ENCODE measurements at places on chromosomes 5 and 9.

GRCh38 chr9:93574091-93574899 is 2.1 kb upstream of the PHF2 start:
- DNase-seq = no peak

- no peak for DNase-seq
Observed at GRCh38 chr5:15620501-15620900, 120.5 kb downstream of the FBXL7 start.

- no peak for DNase-seq
Observed at GRCh38 chr9:136928591-136928990, 15.9 kb downstream of the FBXW5 start.

DNA sequence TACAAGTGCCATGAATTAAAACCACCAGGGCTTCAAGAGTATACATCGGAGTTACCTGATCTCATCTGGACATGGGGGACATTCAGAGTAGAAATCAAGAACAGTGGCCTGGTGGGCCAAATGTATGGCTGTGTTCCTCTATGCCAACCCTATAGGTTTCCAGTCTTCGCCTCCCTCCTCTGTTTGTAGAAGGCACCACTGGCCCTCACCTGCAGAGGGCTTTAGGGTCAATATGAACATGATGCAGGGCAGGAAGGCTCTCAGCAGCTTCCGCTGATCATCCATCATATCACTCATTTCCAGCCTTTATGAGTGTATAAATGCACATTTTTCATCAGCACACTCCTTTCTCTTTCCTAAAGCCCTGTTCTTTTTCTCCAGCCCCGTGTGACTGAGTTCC is 555.5 kb upstream of the BRINP1 start:
- DNase-seq = no peak

DNA sequence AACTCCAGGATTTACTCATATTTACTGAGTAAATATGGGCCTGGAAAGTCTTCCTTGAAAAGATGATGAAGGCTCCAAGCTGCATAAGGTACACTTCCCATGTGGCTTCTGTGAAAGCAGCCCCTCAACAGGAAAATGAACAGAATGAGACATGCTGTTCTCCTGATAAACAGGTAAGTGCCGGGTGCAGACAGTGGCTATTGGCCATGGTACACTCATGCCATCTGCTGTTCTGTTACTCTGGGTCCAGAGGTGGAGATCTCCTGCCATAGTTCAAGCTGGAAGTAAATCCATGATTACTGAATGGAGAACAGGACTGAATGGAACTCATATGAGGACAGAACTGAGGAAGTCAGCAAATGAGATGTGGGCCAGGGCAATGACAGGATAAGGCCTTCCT is 103.6 kb downstream of the SLIT3 start:
- no peak for DNase-seq

DNA sequence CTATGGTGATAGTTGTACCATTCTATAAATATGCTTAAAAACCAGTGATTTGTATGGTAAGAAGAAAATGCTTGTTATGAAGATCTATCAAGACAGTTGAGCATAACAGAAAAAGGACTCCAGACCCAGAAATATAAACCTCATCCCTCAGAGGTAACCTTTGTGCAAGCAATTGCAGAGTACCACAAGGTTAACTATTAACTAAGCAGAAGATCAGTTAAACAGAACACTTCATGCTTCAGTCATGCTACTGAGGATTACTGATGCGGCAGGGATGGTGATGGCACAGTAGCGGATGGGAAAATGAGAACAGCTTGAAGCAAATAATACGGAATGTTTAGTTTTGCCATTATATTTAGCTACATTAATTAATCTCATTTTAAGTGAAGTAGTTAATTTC is 45.5 kb downstream of the IARS1 start:
- no peak for DNase-seq

DNA sequence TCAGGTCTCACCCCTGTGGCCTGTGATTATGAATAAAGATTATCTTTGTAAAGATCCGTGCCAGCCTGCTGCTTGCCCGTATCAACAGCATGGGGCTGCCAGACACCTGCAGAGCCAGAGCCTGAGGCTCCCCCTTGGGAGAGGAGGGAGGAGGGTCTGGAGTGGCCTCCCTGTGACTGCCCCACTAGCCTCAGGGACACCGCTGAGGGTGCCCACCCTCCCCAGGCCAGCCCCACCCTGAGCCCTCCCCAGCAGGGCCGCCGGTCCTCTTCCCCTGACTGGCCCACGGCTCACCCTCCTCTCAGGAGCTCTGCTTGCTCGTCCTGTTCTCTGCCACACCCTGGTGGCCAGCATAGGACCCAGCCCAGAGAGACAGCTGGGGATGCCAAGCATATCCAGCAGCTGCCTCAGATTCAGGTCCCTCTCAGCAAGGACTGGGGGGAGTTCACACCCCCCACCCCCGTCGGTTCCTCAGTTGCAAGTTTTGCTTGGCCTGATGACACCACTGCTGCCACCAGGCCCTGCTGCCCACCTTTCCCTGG is 1.9 kb downstream of the SSNA1 start:
- no peak for DNase-seq

- no peak for DNase-seq
Observed at GRCh38 chr5:36680066-36680465, 73.7 kb downstream of the SLC1A3 start.

DNA sequence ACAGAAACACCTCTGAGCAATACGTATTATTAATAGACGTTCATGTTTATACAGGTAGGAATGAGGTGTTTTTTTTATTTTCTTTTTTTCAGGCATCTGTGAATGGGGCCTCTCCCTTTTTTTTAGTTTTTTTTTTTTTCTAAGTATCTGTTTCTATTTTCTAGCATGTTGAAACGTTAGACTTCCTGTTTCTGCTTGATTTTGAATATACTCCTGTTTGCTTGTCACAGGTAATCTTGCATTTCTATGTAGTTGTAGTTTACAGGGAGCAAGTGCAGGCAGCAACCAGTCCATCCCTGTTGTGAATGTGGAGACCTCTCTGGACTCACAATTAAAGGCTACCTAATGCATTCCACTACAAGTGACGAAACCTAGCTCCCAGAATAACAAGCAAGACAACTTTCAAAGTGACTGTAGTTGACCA is 22.8 kb upstream of the TNFAIP8 start:
- DNase-seq = no peak

DNA sequence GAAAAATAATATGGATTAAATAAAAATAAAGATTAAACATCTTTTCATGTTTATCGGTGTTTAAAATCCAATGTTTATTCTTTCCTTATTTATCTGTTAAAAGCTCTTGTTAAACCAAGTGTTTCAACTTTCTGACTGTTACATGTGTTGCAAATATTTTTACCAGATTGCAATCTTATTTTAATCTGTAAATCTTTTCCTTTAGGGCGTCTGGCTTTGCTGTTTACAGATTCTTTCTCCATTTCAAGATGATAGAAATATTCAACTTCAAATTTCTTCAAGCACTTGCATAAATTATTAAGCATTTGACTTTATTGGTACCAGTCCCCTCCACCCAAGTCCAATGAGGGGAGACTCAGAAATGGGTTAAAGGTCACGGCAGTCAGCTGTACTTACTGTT is 16.9 kb upstream of the ABCA1 start:
- DNase-seq = no peak

GRCh38 chr9:122580360-122580759 is 2.8 kb downstream of the OR1L8 start:
- no peak for DNase-seq
